GM04504 (cell line): ENCODE measurements at places on chromosomes 6 and 20.
A peak's percentile ranks its signal among the peaks of the same experiment; 100 is the strongest.

DNA sequence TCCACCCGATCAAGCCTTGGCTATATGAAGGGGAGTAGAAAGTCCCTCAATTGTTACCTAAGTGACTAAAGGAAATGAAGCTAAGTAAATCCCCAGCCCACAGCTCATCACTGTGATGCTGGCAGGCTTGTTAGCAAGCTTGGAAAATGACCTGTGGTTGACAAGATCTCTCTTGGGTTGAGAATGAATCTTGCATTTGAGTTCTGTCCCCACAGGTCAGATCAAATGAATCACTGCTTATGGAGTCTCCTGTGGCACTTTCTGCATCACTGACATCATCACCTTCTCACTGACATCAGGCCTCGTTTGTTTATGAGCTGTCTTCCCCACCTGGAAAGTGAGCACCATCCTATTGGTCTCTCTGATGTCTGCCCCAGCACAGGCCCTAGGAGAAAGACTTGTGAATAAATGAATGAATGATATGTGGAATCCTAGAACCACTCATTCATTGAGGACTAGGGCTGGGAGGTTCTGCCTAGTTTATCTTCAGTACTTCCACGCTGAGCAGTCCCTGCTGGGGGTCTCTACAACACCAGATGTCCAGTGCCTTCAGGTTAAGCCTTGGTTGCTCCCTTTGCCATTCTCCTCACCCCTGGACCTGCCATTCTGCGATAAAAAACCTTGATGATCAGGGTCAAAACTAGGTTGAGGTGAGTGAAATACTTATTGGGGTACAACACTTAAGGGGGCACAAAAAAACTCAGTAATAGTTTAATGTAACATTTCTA is 318.4 kb upstream of the MOCS1 start:
- DNase-seq = no peak

- DNase-seq = no peak
These were observed 390.2 kb downstream of the UTRN start for GRCh38 chr6:144675231-144675861.

DNA sequence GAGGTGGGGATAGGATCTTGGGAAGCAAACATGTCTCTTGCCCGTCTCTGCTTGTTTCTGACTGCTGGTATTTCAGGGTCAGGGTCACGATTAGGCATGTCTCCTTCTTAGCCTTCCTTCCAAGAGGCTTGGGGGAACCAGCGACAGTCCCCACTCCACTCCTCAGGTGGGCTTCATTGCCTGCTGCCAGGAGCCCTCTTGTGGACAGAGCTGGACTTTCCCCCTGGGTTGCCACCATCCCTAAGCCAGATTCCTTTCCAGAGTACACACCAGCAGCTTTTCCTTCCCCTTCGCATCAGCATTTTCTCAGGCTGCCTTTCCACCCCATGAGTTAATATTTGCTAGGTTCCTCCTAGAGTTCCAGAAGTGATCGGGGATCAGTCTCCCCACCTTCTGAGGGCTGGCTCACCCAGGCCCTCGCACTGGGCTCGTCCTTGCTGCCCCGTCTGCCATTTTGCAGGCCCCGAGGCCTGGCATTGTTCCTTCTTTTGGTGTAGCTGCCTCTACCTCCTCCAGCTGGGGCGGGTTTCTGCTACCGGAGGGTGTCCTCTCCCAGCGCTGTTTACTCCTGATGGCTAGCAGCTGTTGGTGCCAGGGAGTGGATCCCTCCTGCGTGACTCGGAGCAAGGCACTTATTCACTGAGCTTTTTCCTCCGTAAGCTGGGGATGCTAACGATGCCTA is 8.8 kb upstream of the C20orf144 start:
- DNase-seq = no peak

DNA sequence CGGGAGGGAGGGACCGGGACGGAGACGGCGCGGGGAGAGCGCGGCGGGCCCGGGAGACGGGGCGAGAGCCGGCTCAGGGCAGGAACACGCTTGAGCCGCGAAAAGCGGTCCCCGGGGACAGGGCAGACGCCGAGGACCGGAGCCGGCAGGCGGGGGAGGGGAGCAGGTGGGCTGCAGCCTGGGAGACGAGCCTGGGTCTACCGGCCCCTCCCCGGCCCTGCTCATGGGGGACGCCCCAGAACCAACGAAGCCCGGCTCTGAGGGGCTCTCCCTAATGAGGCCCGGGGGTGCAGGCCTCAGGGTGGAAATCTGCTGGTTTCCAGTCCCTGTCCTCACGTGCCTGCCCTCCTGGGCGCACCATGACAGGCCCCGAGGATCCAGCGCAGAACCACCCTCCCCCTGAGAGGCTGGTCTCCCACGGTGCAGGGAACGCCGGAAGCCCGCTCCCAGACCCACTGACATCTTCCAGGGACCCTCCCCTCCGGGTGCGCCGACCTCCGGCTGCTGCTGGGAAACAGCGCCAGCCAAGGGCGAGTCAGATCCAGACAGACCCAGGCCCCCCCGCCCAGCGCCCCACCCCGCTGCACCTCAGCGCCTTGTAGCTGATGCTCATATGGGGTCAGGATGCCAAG is 571 bp upstream of the EEF1A2 start:
- DNase-seq = no peak

- peak; percentile 22 for DNase-seq
These were observed 103.5 kb downstream of the JARID2 start for GRCh38 chr6:15349379-15349778.

GRCh38 chr6:42281570-42281969 is 63.9 kb upstream of the MRPS10 start:
- no peak for DNase-seq

DNA sequence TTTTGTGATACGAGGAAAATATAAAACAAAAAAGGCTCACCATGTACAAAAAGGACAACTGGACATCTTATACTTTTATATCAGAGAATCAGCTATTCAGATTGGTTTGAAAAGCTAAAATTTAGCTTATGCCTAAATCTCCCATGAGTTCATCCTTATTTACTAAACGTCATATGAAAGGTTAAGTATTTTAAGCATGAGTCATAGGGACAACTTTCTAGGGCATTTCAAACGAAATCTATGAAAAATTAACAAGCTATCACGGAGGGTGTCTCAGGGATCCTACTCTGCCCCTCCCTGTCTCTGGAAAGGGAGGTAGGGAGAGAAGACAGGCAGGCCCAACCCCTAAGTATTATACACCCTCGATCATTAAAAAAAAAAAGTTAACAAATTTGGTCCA is 124.1 kb upstream of the LOC128125822 start:
- DNase-seq = no peak

DNA sequence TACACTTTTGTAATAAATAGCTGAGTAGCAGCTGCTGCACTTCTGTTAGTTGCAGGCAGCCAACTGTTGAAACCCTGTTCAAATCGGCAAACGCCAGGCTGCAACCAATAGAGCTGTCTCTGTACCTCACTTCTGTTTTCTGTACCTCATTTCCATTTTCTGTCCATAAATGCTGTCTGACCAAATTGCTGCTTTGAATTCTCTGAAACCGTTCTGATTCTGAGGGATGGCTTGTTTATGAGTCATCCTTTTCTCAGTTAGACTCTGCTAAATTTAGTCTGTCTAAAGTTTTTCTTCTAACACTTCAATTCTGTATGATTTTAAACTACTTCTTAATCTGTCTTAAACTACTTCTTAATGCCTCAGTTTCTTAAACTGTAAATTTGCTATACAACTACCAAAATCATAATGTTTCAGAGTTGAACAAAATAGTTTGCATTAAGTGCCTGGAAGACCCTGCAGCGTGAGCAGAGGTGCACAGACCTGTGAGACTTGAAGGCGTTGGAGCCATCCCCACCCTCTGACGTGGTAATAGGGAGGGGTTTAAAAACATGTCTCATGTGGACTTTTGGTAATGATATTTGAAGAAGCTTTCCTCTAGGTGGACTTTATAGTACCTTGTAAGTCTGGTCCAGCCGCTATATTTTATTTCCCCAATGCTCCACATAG is 9.6 kb downstream of the BTNL2 start:
- no peak for DNase-seq

GRCh38 chr6:169189182-169189581 is 64.5 kb downstream of the THBS2 start:
- DNase-seq = no peak

- DNase-seq = no peak
These were observed 25.9 kb downstream of the ACSS1 start for GRCh38 chr20:25032065-25032477.

- no peak for DNase-seq
These were observed 5.2 kb downstream of the TENT5A start for GRCh38 chr6:81747327-81747726.

DNA sequence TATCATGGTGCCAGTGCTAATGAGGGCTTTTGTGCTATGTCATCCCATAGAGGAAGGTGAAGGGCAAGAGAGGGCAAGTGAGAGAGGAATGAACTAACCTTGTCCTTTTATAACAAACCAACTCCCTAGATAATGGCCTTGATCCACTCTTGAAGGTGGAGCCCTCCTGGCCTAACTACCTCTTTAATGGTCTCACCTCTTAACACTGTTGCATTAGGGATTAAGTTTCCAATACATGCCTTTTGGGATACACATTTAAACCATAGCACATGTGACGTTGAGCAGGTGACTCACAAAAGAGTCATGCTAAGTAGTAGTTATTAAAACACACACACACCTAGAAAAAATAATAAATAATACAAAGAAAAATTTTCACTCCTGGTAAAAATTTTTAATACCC is 36.9 kb downstream of the CCN2 start:
- DNase-seq = no peak

DNA sequence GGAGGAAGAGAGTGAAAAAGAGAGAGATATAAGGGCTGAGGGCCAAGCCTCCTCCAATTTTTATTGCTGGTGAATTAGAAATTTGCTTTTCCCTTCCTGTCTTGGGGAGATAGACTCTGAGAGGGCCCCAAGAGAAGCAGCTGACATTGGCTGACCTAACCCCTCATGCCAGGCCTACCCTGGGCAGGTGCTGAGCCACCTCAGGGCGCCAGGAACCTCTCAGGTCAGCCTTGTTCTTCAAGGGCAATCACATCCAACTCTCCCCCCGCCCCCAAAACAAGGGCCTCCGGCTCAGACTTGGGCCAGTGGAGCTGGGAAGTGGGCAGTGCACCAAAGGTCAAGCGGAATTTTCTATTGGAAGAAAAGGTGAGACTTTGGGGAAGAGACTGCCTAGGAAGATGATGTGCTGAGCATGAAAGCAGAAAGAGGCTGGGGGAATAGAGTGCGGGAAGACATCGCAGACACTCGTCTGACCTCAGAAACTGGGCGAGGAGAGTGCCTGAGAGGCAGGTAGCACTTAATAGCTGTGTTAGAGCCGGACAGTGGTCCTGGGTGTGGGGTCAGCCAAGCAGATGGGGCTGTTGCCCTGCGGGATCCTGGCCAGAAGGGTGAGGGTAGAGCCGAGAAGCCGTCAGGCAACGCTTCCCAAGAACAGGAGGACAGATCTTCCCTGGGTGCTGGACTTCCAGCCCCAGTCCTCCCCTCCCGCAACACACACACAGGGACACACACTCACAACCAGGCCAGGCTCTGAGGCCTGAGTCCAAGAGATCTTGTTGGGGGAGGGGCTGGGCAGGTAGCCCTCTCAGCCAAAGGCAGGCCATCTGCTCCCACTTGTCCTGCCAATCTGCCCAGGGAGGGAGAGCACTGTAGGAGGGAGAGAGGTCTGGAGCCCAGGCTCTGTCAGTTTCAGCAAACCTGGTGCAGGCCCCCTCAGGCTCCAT is 3.7 kb upstream of the FASTKD5 start:
- DNase-seq = no peak

- no peak for DNase-seq
These were observed 25.8 kb upstream of the TNFRSF21 start for GRCh38 chr6:47335466-47335865.

DNA sequence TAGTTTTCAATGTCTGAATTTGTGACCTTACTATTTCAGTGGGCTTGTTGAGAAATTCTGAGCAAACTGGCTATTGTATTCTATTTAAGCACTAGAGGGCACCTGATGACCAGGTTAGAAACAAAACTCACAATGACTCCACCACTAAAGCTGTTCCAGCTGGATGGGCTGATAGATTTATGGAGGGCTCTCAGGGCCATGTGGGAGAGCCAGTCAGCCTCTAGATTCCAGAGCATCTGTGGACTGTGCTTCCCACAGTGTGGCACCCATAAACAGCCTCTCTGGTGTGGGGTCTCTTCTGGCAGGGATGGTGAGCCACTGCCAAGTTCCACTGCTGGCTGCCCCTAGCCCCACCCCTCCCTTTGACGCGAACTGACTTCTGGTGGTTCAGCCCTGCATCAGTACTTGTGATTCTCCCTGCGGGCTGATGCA is 29.2 kb downstream of the C6orf58 start:
- peak; percentile 28 for DNase-seq

DNA sequence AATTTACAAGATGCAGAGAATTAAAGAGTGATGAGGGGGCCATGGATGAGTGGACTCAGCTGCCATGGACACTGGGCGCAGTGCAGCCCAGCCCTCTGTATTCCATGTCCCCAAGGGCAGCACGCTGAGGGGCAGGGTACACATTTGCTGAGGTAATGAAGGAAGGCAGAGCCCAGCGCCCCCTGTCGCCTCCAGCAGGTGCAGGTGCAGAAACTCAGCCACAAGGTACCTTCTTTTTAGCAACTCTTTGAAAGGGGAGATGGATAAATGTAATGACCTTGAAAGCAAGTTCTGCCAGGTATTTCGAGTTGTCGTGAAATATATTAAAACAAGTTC is 7.1 kb downstream of the CD93 start:
- no peak for DNase-seq

DNA sequence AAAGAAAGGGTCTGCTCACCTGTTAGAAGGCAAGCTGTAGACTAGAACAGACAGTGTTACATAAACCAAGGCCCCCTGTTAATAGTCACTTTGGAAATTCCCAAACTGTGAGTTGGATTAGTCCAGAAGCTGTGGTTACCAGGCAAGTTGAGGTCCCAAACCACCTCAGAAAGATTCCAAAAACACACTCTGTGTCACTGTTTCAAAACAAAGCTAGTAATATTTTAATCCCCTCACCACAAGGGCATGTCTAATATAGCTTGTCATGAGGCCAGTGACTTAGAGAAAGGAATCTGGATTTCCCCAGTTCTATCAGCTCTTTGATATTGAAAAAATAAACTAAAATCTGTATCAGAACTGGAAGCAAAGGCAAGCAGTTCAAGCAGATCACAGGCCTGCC is 244.6 kb downstream of the HAO1 start:
- DNase-seq = no peak

DNA sequence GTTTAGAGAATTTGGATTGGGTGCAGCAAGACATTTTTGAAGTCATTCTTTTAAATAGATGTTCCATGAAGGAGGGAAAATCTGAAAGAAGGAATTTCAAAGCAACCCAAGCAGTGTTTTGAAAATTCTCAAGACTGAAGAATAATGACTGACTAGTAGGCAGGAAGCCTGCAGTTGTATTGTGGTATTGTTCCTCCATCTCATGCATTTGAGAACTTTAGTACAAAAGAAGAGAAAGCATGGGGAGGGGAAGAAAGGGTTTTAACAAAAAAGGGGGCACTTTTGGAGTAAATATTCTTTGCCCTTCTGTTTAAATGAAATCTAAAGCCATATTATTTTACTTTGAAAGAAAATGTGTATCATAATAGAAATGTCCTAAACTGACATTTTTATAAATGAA is 6.6 kb downstream of the NCOA3 start:
- no peak for DNase-seq

GRCh38 chr20:53916173-53916512 is 154.3 kb downstream of the BCAS1 start:
- no peak for DNase-seq
